ENCODE measurements at places on chromosomes 6 and 20.

DNA sequence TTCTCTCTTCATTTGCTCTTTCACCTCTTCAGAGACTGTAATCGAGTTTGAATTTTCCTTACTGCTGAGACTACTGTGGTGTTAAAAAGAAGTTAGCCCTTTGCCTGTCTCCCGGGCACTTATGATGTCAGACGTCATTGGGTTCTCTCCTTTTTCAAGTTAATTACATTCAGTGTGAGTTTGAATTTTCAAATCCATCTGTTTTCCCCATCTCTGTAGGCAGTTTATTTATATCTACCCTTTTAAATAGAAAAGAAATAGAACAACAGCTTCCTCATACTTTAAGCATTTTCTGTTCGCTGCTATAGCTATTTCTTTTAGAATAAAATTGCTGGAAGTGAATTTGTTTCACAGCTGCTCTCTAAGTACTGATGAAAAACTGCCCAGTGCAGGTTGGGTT, 81.4 kb downstream of the MCHR2 start:
- DNase-seq = no peak

DNA sequence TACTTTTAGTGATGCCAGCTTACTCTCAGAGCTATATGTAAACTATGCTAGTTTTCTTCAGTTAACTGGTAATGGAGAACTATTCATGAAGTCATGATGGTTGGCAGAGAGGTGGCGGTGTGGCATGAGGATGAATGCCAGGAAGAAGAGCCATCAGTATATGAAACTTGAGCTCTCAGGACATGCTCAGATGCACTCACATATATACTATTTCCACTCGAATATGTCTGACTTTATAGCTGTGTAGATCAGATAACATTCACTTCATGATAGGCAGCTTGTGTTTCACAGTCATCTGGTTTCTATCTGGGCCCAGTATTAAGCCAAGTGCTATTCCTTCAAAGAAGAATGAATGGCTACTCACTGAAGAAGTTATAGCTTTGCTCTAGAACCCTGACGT, 46.2 kb upstream of the CEP85L start:
- no peak for DNase-seq

- no peak for DNase-seq
Measured at GRCh38 chr6:41914869-41915530, 5.9 kb downstream of the MED20 start.

- DNase-seq = no peak
Measured at GRCh38 chr6:152293404-152293803, 343.8 kb downstream of the SYNE1 start.

- no peak for DNase-seq
Measured at GRCh38 chr20:17837179-17837578, 131.4 kb downstream of the SNX5 start.

GRCh38 chr20:5989539-5989938, 39.1 kb downstream of the MCM8 start:
- no peak for DNase-seq

- no peak for DNase-seq
Measured at GRCh38 chr20:23205611-23206041, 119.5 kb upstream of the CD93 start.

- DNase-seq = no peak
Measured at GRCh38 chr6:81572020-81572419, 180.5 kb downstream of the TENT5A start.

DNA sequence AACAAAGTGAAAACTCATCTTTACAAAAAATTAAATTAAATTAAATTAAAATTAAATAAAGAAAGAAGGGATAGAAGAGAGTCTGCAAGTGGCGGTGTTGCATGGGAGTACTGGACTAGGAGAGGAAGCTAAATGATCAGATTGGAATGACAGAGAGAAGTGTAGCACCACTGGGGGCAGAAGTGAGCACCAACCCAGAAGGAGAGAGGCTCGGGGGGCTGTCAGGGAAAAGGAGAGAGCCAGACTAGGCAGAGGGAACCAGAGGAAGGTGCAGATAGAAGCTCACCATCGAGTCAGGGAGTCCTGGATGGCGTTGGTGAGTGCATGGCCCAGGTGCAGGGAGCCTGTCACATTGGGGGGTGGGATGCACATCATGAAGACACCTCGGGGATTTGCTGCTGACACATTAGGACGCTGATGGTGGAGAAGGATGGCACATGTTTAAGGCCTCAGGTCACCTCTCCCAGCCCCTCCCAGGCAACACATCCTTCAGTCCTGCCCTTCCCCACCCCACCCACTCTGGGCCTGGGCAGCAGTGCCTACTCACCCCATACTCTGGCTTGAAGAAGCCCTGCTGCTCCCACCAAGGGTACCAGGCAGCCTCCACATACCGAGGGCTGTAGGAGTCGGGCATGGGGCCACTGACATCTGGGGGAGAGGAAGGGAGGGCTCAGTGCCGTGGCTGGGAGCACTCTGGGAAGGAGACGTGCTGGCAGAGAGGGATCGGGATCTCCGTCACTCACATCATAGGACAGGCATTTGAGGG, 4.0 kb downstream of the VARS1 start:
- DNase-seq = no peak

DNA sequence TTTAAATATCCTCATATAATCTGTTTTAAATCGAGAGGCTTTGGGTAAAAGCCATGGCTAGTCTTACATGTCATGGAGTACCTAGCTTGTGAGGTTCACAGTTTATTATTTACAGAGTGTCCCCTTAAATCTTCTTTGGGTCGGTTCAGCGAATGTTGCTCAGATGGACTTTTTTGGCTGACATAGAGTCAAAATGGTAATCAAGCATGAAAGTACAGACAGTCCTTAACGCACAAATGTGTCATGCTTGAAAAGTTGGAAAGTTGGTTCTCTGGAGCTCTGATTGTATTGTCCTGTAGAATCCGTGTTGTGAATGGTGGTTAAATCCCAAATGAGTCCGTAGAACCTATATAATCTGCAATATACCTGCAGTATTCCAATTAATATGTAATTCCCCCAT, 22.0 kb downstream of the PTPN1 start:
- no peak for DNase-seq

- no peak for DNase-seq
Measured at GRCh38 chr6:35719404-35719829, 17.4 kb upstream of the ARMC12 start.

DNA sequence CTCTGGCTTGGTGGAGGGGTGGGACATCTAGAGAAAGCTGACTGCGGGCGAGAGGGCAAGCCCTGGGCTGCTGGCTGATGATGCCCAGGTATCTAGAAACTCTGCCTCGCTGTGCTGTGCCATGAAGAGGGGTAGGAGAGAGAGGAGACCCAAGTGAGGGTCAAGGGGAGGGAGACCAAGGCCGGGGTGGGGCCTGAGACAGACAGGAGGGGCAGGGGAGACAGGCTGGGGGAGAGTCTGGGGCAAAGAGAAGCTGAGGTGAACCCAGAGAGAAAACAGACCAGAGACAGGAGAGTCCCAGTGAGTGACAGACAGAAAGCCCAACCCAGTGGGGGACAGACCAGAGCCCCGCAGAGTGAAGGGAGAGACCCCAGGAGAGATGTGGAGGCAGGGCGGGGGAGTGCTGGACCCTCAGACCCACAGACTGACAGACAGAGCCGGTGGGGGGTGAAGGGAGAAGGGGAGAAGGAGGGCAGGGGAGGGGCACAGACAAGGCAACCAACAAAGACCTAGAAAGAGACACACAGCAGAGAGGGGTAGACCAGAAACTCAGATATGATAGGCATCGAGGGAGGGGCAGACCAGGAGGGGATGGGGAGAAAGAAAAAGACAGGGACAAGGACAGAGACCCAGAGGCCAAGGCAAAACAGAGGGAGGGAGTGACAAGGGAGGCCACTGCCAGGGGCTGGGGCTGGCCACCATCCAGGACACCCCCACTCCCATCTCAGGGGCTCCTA, 5.9 kb downstream of the TEAD3 start:
- no peak for DNase-seq

DNA sequence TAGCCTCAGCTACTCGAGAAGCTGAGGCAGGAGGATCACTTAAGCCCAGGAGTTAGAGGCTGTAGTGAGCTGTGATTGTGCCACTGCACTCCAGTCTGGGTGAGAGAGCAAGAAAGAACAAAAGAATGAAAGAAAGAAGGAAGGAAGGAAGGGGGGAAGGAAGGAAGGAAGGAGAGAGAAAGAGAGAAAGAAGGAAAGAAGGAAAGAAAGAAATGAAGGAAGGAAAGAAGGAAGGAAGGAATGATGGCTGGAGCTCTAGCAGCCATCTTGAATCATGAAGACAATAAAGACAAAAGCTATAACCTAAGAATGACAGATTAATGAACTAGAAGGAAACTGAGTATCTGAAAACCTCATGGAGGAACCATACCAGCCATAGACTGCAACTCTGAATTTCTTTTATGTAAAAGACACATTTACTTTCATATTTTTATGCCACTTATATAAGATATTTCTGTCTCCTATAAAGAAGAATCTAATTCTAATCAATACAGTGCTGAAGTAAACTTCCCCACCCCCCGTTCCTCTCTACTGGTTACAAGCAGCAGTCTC, 522.3 kb upstream of the JARID2 start:
- DNase-seq = no peak

Data from stimulated activated CD8-positive, alpha-beta memory T cell treated with anti-CD3 and anti-CD28 coated beads, Interleukin-7, amount 100 ng/mL, for 24 hours (primary cell).